NCI-H510A (cell line): ENCODE measurements at places on chromosomes 5 and 9.

GRCh38 chr5:106094204-106094607, 1576.5 kb downstream of the EFNA5 start:
- peak; percentile 26 for DNase-seq

- DNase-seq: no peak
These were observed 61.9 kb downstream of the OXCT1 start for GRCh38 chr5:41808294-41808693.

DNA sequence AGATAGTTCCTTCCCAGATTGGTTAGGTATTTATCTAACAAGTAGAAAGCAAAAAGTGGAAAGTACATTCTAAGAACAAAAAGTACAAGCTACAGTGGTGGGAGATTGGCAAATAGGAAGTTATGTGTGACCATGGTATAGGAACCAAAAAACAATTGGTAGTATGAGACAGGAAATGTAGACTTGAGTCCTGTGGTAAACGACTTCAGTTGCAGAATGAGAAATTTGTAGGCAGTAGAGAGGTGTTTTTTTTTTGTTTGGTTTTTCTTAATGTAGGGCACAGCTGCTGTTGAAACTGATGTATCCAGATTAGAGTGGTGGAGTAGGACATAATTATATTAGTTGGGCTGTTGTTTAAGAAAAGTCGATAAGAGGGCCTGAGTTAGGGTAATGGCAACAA, 72.0 kb downstream of the CCNH start:
- no peak for DNase-seq

DNA sequence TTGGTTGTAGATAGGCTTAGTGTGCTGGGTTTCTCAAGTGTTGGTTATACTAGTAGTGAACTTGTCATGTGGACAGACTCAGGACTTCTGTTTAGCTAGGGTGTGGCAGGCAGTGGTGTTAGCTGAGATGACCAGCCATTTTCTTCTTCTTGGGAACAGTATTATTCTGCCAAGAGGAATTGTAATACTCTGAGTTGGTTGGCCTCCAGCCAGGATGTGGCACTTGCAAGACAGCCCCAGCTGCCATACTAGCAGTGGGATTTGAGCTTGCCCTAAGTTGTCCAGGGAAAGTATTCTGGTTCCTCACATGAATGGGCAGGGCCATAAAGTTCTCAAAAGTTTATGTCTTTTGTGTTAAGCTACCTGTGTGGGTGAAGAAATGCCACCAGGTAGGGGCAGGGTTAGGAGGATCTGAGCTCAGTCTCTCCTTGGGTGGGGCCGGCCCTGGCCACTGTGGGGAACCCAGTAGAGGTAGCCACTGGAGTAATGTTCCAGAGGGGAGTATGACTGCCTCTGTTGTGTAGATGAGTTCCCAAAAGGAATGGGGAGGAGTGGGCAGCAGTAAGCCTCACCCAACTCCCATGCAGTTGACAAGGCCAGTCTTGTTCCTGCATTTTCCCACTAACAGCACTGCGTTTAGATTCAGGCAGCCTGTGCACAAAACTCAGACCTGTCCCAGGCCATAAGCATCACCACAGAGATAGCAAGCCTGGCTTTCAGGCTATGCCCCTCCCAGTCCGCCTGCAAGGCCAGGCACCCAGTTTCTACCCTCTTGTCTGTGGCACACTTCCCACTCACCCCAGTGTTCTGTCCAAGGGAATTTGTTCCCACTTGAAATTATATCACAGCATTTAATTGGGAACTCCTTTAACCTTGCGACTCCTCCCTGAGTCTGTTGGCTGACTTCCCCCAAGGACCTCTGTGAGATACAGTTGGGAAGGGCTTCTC, 250.7 kb downstream of the ANXA1 start:
- no peak for DNase-seq

DNA sequence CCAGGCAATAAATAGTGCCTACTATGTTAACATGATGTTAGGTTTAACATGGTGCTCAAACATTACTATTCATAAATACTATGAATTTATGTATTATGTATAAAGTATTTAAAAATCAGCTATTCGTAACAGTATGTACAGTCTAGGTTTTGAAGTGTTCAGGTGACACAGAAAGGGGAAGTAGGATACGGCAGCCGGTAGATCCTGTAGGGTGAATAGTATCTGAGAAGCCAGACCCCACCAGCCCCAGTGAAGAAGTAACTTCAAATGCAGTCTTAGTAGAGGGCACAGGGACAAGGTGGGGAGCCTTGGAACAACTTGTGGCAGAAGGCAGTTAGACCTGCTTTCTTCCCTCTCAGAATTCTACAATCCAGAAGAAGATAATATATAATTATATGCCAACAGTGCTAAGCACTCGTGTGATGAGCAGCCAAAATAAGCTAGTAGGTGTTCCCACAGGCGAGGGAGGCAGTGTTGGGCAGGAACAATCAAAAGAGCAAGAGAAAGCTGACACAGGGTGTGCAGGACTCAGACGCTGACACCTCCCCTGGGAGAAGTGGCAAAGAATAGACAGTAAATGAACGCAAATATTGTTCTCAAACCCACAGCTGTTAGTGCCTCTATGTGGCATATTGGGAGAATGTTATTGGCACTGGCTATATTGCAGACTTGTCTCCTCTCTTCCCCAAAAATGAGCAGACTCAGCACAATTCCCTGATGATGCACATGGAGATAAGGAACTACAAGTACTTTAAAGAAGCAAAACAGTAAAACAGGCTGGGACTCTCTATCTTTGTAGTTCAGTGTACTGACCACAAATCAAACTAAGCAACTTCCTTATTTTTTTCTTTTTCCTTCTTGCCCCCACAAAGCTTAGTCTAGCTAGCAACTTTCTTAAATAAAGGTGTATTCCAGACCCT, 4.6 kb downstream of the ZNF367 start:
- no peak for DNase-seq

- no peak for DNase-seq
These were observed 408.3 kb upstream of the RGMB start for GRCh38 chr5:98365126-98365525.

DNA sequence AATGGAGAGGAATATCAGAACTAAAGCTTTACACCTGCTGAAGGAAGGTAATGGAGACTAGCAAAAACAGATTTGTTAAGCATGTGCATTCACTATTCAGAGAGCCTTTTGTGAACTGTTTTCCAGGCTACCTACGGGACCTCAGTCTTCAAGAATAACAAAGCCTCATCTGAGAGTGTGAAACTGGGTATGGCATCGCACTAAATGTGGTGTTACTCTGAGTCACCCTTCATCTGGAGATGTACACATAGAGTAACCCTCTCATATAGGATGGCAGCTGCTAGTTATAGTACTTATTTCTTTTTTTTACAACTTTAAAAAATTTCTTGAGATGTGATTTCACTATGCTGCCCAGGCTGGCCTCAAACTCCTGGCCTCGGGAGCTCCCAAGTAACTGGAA, 306.8 kb downstream of the ZNF608 start:
- DNase-seq: no peak
